ENCODE measurements at places on chromosomes 4 and X.
A peak's percentile ranks its signal among the peaks of the same experiment; 100 is the strongest.

DNA sequence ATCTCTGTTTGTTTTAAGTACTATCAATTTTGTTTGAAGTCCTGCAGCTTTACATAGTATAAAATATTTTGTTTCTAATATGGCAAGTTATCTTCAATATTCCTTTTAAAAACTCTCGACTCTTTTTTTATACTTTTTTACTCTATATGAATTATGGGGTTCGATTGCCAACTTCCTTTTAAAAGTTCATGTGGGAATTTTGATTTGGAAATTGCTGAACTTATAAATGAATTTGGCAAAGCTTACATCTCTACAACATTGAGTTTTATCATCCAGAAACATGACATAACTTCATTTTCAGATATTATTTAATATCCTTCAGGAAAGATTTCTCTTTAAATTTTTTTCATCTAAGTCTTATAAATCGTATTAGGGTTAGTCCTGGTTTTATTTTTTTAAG is 60.8 kb downstream of the ASB9 start:
- DNase-seq: no peak

- peak; percentile 58 for DNase-seq
Measured at GRCh38 chrX:17527135-17527701, 152.2 kb downstream of the NHS start.

DNA sequence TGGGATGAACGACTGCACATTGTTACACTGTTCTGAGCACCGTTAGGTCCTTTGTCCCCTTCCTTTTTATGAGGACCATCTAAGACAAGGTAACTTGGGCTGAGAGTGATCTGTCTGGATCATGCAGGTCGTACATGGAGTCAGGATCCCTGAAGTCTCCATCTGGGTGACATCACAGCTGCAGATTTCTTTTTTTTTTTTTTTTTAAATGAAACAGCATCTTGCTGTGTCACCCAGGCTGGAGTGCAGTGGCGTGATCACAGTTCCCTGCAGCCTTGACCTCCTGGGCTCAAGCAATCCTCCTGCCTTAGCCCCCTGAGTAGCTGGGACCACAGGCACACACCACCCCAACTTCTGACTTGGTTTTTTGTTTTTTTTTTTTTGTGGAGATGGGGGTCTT is 16.5 kb downstream of the SHROOM2 start:
- no peak for DNase-seq

GRCh38 chr4:47469951-47470350 is 6.4 kb upstream of the COMMD8 start:
- DNase-seq: no peak

DNA sequence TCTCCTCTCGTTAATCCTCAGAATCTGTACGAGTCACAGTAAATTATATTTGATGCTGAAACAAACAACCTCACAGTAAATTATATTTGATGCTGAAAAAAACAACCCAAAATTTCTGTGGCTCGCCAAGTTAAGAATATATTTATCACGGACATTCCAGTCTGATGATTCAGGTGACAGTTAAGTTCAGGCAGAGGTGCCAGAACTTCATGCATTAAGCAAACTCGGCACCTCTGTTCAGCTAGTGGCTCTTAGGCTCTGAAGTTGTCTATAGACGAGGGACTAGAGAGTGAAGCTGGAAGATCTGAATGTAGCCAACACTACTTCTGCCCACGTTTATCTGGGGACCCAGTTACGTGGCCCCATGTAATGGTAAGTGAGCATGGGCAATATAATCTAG is 132.2 kb upstream of the AGA start:
- no peak for DNase-seq

DNA sequence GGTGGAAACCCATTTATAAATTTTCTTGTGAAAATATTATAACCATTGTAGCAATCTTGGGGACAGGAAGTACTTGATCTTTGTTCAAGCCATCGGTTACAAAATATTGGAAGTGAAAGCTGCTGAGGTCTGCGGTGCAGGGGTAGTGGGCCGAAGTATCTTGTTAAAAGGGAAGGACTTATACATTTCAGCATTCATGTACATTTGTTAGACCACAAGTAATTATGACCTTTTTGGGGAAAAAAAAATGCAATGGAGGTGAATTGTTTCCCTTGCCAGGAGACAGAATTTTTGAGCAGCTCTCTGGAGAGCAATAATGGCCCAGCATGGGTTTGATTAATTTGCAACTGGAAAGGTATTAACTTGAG is 121.3 kb downstream of the EGF start:
- peak; percentile 61 for DNase-seq

DNA sequence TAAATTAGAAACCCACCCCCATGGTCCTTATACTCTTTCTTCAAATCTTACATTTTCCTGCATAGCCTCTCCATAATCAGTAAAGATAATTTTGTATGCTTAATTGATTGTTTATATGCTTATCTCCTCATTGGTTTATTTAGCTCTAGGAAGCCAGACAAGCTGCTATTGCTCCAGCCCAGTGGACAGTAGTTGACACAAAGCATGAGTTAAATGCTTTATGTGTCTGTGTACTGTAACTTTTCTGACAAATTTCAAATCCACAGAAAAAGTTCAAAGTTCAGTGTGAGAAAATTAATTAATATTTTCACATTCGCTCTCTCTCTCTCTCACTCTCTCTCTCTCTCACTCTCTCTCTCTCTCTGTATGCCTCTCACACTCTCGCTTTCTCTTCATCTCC is 181.7 kb downstream of the GABRB1 start:
- no peak for DNase-seq

DNA sequence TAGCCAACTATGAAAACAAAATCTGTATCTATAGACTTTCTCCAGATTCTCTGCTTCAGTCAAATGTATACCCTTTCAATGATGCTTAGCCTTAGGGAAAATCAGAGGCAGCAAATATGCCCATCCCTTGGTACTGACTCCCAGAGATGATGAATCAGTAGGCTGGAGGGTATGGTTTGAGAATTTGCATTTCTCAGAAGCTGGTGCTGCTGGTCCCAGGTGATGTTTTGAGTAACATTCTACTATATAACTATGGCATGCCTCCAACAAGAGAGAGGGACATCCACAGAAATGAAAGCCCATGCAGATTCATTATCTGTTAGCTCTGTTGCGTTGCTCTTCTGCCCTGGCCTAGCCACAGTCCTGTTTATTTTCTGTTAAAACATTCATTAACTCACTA is 13.6 kb downstream of the TNIP3 start:
- no peak for DNase-seq

- no peak for DNase-seq
Measured at GRCh38 chr4:41111791-41112190, 102.6 kb downstream of the APBB2 start.

DNA sequence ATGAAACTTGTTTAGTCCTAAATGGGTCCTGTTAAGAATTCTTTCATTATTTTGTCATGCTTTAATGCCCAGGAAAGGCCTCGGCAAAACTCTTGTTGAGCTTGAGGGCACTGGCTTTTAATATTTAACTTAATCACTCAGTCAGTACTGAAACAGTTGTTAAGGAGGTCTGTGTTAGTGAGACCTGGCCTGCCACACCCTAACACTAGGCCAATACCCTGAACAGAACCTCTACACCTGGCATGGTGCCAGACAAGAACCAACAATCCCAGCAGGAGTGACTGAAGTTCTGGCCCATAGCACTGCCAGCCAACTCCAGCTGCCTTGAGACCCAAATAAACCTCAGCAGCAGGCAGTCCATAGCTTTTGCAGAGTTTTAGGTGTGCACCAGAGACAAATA is 85.7 kb upstream of the ITM2A start:
- DNase-seq: no peak

DNA sequence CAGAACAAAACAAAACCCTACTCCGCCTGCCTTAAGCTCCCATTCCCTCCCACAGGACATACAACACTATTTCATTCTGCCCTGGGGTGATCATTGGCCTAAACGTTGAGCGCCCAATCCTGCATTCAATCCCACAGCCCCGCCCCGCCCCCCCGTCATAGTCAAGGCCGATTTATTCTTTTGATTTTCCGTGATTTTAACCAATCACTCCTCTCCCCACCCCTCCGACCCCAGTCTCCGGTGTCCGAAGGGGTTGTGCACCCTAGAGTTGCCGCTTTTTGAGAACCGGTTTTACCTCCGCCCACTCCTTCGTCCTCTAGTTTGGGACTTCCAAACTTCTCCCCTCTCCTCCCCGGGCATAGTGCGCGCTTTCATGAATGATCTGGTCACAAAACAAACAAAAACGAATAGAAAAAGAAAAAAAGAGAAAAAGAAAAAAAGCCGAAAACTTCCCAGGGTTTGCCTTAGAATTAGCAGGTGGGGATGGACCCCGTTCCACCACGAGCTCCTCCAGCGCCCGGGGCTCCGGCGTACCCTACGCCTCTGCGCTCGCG is 446 bp upstream of the UBE2A start:
- DNase-seq: no peak

- no peak for DNase-seq
Measured at GRCh38 chr4:11299016-11299415, 129.7 kb downstream of the HS3ST1 start.

Measured in KBM-7 (cell line).